ENCODE measurements at places on chromosomes 2 and 18.

GRCh38 chr18:40079786-40080185, 1875.2 kb upstream of the PIK3C3 start:
- DNase-seq = no peak

GRCh38 chr2:109466674-109467575, 146.8 kb downstream of the SEPTIN10 start:
- DNase-seq = peak; percentile 59

DNA sequence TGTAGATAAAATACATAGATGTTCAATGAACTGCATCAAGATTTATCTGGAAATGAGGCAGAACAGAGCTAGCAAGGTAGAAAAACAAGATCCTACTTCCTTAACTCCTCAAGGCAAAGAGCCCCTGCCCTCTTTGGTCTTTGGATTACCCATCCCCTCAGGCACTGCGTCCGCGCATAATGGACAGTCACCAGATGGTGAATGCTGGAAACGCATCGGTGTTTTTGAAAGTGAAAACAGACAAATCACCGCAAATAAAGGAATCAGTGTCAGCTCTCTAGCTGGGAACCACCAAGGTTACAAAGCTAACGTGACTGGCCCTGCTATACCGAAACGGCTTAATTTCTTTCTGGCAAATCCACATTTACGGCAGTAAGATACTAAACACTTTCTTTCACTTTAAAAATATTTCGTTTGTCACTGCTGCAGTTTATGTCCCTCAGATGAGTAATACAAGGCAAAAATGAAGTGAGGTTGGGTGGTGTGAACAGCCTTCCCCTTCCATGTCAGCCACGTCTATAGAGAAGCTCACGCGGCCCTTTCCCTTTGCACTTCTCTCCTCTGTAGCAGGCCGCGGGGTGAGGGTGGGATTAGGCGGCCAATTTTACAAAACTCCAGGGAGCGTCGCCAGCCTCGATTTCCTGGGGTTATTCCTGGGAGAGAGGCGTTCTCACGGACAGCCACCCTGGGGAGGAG, 627 bp upstream of the GALR1 start:
- no peak for DNase-seq

DNA sequence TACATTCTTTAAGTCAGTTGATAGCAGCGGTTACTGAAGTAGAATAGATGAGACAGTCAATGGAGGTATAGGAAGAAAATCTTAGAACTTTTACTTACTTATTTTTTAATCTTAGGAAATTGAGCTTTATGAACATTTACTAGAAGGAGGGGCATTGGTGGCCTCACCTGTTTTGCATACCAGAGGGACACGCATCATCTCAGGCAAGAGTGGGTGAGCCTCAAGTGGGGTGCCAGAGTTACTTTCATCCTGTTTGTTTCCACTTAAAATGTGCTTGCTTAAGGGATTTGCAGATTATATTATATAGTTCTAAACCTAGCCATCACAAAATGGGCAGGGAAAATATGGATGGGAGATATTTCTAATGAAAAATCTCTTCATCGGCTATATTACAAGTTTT, 61.6 kb downstream of the WDR7 start:
- DNase-seq = no peak

DNA sequence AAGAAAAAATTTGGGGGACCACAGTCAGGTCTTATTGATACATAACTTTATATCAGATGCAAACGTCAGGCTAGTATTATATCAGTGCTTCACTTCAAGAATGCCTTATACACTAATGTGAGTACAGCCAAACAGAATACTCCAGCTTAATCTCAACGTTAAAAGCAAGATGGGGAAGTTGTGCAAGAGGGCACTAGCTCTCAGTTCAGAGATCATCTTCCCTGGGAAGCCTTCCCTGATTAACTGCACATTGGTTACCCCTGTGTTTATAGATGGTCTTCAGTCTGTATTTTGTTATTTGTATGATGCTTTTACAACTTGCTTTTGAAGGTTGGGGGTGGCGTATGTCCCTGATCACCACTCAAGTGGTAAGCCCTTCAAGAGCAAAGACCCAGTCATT, 11.4 kb downstream of the EPAS1 start:
- DNase-seq = no peak

GRCh38 chr2:85768713-85769112, 14.9 kb downstream of the ATOH8 start:
- DNase-seq = no peak

- DNase-seq = peak; percentile 51
These were observed 31.4 kb upstream of the CD28 start for GRCh38 chr2:203675086-203675485.

GRCh38 chr2:96665083-96665569, 22.6 kb downstream of the FER1L5 start:
- peak; percentile 98 for DNase-seq

DNA sequence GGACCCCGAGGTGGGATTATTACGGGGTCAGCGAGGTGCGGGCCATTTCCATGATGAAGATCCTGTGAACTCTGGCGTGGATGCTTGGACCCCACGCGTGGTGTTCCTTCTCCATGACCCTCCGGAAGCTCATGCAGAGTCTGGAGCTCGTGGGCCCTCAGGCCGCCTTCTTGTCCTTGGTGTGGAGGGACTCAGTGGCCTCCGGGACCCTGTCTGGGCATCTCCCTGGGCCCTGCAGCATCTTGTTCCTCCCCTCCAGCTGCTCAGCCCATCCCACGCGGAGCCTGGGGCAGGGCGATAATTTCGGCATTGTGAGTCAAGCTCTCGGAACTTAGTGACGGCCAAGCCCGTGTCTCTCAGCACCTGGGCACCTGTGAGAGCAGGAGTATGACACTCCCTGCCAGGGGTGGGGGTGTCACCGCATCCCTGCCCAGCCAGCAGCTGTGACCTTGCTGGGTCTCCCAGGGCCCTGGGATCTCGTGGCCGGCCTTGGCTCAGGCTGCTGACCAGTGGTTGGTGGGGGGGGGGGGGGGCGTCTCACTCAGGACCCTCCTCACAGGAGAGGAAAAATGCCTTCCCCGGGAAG, 24.6 kb downstream of the RTP5 start:
- DNase-seq = no peak

DNA sequence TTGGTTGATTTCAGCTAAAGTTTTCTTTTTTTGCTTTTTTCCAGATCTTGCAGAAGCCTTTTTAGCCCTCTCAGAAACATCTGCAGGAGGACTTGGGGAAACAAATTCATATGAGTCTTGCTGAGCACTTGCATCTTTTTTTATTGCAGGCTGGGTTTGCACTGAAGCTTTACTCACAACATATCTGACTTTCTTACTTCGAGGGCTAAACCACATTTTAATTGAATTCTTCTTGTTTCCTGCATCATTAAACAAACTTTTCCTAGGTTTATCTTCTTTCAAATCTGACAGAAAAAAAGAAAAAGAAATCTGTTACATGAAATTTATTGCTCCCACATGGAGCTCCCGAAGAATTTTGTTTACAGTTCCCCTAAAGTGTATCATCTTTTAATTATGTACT, 28.3 kb downstream of the BARD1 start:
- no peak for DNase-seq

GRCh38 chr2:71816815-71817214, 330.8 kb downstream of the CYP26B1 start:
- DNase-seq = no peak

GRCh38 chr2:180761224-180761623, 219.2 kb upstream of the UBE2E3 start:
- peak; percentile 56 for DNase-seq

- no peak for DNase-seq
These were observed 161.9 kb upstream of the EPAS1 start for GRCh38 chr2:46135228-46135855.

- DNase-seq = no peak
These were observed 26.6 kb upstream of the TEX44 start for GRCh38 chr2:231565887-231566594.

DNA sequence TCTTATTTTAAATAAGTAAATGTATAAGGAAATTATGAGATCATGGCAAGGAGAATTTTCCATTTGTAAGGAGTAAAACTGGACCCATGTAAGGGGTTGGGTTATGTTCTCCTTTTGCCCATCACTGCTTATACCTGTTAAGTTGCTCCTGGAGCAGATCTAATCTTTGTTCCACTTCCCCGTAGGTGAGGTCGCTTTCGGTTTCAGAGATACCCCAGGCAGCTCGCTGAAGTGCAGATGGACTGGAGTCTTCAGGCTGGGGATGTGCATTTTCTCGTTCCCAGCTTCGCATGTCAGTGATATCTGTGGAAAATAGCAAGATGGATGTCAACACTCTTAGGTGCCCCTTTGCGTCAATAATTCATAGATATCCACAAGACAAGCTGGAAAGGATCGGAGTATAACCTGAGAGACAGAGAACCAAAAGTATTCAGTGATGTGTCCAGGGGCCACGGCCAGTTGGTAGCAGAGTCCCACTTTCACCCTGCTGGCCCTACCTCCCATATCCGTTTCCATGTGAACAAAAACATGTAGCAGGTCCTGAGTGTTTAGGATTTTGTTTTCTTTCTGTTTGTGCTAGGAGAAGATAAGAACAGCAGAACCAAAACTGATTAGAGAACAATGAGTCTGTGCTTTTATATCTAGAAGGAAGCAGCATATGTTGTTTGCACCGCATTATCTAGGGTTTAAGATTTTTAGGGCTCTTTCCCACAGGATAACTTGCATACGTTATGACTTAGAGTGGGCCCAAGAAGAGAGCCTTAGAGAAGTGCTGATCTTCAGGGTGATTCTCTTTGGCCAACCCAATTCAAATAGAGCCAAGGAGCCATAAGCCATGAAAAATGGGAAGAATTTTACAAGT, 36.0 kb downstream of the GCA start:
- no peak for DNase-seq

GRCh38 chr2:43038696-43039094, 187.7 kb downstream of the ZFP36L2 start:
- peak; percentile 15 for DNase-seq

GRCh38 chr2:24411488-24412151, 51.3 kb upstream of the ITSN2 start:
- no peak for DNase-seq
